Muscle of leg (tissue), 16 donors: ENCODE measurements at places on chromosomes 13 and 19. TPM values are rescaled to one million over a fixed set of nuclear protein-coding genes. Genes with fewer than 3 reads are reported as not detected.
A peak's percentile ranks its signal among the peaks of the same experiment; 100 is the strongest.

Gene CXCL17
- 0.44 TPM for polyA plus RNA-seq

GRCh38 chr19:38733493-38734175 is 10.6 kb downstream of the CAPN12 start:
- peaks cover 32% of the 10 kb centered on the region for H3K36me3 ChIP-seq
- H3K4me3 ChIP-seq, result no peak overlapping the region
- H3K4me1 ChIP-seq, result peaks cover 33% of the 10 kb centered on the region
- peak; percentile 22 for DNase-seq
- H3K27ac ChIP-seq, result peak overlapping the region; percentile 35
- H3K27me3 ChIP-seq, result peaks cover 8% of the 10 kb centered on the region

DNA sequence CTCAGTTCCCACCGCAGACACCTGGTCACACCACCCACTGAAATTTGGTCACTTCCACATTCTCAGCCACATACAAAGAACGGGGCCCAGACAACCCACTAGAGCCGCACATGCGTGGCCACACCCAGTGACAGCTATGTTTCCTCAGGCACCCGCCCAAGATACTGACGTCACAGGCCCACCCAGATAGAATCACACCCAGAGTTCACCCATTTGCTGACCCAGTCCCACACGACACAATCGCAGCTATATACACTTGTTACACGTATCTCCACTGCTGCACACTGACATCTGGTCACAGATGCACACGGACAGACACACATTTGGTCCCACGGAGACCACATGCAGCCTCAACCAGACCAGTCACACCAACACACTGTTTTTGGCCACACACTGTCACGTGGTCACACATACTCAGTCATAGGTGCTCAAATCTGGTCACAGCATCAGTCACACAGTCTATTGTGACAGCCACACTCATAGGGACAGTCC is 2.9 kb downstream of the NUMBL start:
- H3K4me1 ChIP-seq, result peaks cover 48% of the 10 kb centered on the region
- peaks cover 42% of the 10 kb centered on the region for H3K36me3 ChIP-seq
- peak overlapping the region; percentile 89 for H3K4me3 ChIP-seq
- H3K27ac ChIP-seq, result peak overlapping the region; percentile 93

Gene CCDC8
- polyA plus RNA-seq, result 70.2 TPM

- H3K27me3 ChIP-seq, result no peaks in the 10 kb centered on the region
- peak overlapping the region; percentile 74 for H3K27ac ChIP-seq
- H3K4me1 ChIP-seq, result peaks cover 36% of the 10 kb centered on the region
- peak overlapping the region; percentile 27 for H3K4me3 ChIP-seq
Measured at GRCh38 chr19:30692879-30693503, 320.8 kb downstream of the ZNF536 start.

GRCh38 chr19:42474743-42475142 is 32.0 kb upstream of the CXCL17 start:
- DNase-seq, result no peak
- H3K4me3 ChIP-seq, result no peak overlapping the region
- no peak overlapping the region for H3K27ac ChIP-seq
- no peaks in the 10 kb centered on the region for H3K4me1 ChIP-seq
- no peaks in the 10 kb centered on the region for H3K36me3 ChIP-seq
- H3K27me3 ChIP-seq, result no peaks in the 10 kb centered on the region

Gene FGF21
- not detected for polyA plus RNA-seq

Gene C3
- 2.9 TPM for polyA plus RNA-seq

Gene IL17D
- polyA plus RNA-seq, result 55.8 TPM

Gene RXFP2
- 0.17 TPM for polyA plus RNA-seq

- H3K36me3 ChIP-seq, result peaks cover 7% of the 10 kb centered on the region
- no peaks in the 10 kb centered on the region for H3K27me3 ChIP-seq
- no peak overlapping the region for H3K27ac ChIP-seq
- no peak for DNase-seq
Measured at GRCh38 chr13:19981685-19982238, 23.2 kb downstream of the ZMYM2 start.

Gene ZNF222
- polyA plus RNA-seq, result 4.0 TPM

- peak overlapping the region; percentile 34 for H3K4me3 ChIP-seq
- DNase-seq, result peak; percentile 83
- peaks cover 24% of the 10 kb centered on the region for H3K4me1 ChIP-seq
- H3K27me3 ChIP-seq, result peaks cover 15% of the 10 kb centered on the region
- H3K27ac ChIP-seq, result no peak overlapping the region
Measured at GRCh38 chr13:109784590-109785140, 1.7 kb downstream of the IRS2 start.

Gene B3GNT3
- 0.99 TPM for polyA plus RNA-seq

Gene NUP62
- 49.5 TPM for polyA plus RNA-seq

DNA sequence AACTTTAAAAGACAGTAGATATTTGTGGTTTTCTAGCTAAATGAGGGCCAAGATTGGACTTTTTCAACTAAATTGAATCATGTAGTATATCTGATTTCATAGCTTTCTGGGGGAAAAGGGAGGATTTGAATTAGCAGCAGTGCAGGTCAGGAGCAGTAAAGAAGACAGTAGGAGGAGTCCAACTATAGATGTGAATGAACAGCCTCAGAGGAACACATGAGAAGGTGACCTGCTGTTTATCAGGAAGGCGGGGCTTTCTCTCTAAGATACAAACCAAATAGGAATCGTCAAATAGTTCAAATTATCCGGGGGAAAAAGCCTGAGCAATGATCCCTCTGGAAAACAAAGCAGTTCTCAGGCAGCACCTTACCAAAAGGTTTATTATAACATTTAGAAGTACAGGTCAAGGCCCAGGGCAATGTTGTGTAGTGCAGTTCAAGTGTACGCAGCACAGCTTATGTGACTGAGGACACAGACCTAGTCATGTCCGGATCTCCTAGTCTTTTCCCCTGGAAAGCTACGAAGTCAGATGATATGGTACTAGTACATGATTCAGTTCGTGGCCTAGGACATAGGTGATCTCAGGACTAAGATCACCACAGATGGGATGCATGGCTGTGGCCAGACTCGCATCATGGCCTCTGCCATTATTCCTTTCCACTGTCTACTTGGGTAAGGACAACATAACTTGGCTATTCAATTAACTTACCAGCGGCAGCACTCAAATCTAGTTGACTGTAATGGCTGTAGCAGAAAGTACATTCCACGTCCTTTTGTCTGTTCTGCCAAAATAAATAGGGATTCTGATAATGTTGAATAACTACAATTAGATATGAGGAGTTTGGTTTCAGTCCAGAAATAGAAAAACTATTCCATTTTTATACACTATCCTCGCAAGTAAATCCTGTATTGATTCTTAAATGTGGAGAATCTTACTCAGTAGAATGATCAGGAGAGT is 40.3 kb downstream of the MPHOSPH8 start:
- H3K4me1 ChIP-seq, result no peaks in the 10 kb centered on the region
- peaks cover 58% of the 10 kb centered on the region for H3K36me3 ChIP-seq
- H3K27me3 ChIP-seq, result no peaks in the 10 kb centered on the region

Gene CD79A
- 0.75 TPM for polyA plus RNA-seq

Gene ZNF829
- 3.5 TPM for polyA plus RNA-seq

DNA sequence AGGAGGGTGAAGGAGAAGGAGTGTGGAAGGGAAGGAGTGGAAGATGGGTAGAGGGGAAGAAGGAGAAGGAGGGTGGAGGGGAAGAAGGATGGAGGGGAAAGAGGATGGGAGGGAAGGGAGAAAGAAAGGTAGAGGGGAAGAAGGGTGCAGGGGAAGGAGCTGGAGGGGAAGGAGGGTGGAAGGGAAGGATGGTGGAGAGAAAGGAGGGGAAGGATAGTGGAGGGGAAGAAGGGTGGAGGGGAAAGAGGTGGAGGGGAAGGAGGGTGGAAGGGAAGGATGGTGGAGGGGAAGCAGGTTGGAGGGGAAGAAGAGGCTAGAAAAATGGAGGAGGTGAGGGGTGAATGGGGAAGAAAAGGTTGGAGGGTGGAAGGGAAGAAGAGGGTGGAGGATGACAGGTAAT is 927.9 kb downstream of the UQCRFS1 start:
- no peaks in the 10 kb centered on the region for H3K27me3 ChIP-seq
- no peaks in the 10 kb centered on the region for H3K36me3 ChIP-seq
- peaks cover 19% of the 10 kb centered on the region for H3K4me1 ChIP-seq

- H3K27ac ChIP-seq, result peak overlapping the region; percentile 95
- H3K36me3 ChIP-seq, result no peaks in the 10 kb centered on the region
- no peak overlapping the region for H3K4me3 ChIP-seq
Measured at GRCh38 chr19:18293642-18294466, 12.4 kb upstream of the JUND start.

Gene TGFBR3L
- polyA plus RNA-seq, result not detected
